ENCODE measurements at places on chromosomes 11 and 22. TPM values are rescaled to one million over a fixed set of nuclear protein-coding genes. Genes with fewer than 3 reads are reported as not detected.

The RASL10A gene
- 0.76 TPM for polyA plus RNA-seq

The ACCS gene
- 17.4 TPM for polyA plus RNA-seq

The PATE2 gene
- not detected for polyA plus RNA-seq

The ELFN2 gene
- polyA plus RNA-seq, result 0.03 TPM

The OR5B21 gene
- not detected for polyA plus RNA-seq

The DEPDC7 gene
- polyA plus RNA-seq, result 5.2 TPM

The FXYD2 gene
- polyA plus RNA-seq, result 4.0 TPM

The SH3BP1 gene
- 9.5 TPM for polyA plus RNA-seq

The BTBD18 gene
- not detected for polyA plus RNA-seq

The ATG2A gene
- polyA plus RNA-seq, result 18.7 TPM

The TMEM191C gene
- 5.8 TPM for polyA plus RNA-seq

The BARX2 gene
- polyA plus RNA-seq, result 1.1 TPM

The SLC35C1 gene
- 9.0 TPM for polyA plus RNA-seq

- H3K4me1 ChIP-seq, result no peaks in the 10 kb centered on the region
- no peak overlapping the region for H3K4me3 ChIP-seq
- H3K36me3 ChIP-seq, result no peaks in the 10 kb centered on the region
Observed at GRCh38 chr11:79458709-79459108, 17.9 kb upstream of the TENM4 start.

DNA sequence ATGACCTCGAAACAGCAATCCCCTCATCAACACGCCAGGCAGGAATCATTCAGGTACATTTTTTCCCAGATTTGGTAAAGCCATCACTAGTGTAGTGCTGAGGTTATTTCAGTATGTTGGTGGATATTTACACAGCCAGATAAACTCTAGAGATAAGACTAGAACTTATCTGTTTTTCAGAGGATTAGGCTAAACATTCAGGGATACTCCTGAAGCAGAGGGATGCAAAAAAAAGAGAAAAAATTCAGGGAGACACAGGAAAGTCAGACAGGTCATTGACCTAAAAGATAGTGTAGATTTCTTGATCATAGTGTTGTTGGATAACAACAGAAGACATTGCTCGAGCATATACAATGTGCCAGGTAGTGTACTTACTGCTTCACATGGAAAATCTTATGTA lies 93.2 kb downstream of the ATM start:
- H3K27ac ChIP-seq, result no peak overlapping the region
- no peak overlapping the region for H3K4me3 ChIP-seq
- no peaks in the 10 kb centered on the region for H3K4me1 ChIP-seq
- DNase-seq, result no peak
- H3K36me3 ChIP-seq, result peaks cover 91% of the 10 kb centered on the region

- H3K4me3 ChIP-seq, result peak within 1 kb of the TSS; percentile 88
- H3K4me1 ChIP-seq, result peaks cover 18% of the 10 kb centered on the region
- H3K27ac ChIP-seq, result peak within 1 kb of the TSS; percentile 98
- peaks cover 25% of the 10 kb centered on the region for H3K36me3 ChIP-seq
- no peaks in the 10 kb centered on the region for H3K27me3 ChIP-seq
- DNase-seq, result peak; percentile 98
Observed at GRCh38 chr22:30968924-30969531, at the start of gene TUG1. Gene TUG1, plus strand, starts transcription at chr22:30969265.

DNA sequence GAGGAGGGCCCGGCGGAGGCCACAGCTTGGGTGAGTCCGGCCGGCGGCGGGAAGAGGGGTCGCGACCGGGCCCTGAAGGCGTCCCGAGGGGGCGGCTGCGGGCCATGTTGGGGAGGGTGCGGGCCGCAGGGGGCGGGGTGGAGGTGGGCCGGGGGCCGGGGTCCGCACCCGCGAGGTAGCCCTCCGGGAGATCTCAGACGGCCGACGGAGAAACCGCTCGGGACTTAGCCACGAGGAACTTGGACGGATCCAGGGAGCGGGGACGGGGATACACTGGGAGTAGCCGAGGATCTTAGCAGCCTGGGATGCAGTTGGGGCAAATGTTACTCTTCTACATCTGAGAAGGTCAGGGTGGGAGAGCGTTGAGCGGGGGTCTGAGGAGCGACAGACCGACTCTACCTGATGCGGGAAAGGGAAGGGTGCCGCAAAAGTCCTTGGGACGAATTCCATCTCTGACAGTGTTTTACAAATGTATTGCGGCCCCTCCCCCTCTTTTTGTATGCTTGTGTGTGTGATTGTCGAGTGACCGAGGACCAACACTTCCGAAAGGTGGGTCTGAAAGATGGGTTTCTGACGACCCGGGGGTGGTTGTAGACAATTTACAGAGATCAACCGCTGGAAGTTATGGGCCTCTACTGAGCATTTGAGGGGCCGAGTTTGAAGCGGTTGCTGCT lies 658 bp downstream of the STIP1 start:
- H3K4me3 ChIP-seq, result no peak overlapping the region
- H3K27me3 ChIP-seq, result no peaks in the 10 kb centered on the region
- DNase-seq, result no peak

DNA sequence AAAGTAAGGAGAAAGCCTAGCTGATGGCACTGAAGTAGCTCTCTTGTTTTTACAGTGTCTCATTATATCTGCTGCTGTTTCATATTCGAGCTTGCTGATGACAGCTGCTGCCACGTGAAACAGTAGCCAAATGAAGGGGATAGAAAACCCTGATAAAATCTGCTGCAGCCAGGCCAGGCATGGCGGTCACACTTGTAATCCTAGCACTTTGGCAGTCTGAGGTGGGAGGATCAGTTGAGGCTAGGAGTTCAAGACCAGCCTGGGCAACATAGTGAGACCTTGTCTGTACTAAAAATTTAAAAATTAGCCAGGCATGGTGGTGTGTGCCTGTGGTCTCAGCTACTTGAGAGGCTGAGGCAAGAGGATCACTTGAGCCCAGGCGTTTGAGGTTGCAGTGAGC lies 13.4 kb downstream of the IFT46 start:
- no peak overlapping the region for H3K4me3 ChIP-seq
- no peaks in the 10 kb centered on the region for H3K27me3 ChIP-seq
- peaks cover 20% of the 10 kb centered on the region for H3K36me3 ChIP-seq
- H3K4me1 ChIP-seq, result no peaks in the 10 kb centered on the region
- no peak for DNase-seq

- H3K4me1 ChIP-seq, result no peaks in the 10 kb centered on the region
- H3K27me3 ChIP-seq, result no peaks in the 10 kb centered on the region
- no peak for DNase-seq
- H3K4me3 ChIP-seq, result no peak overlapping the region
- no peak overlapping the region for H3K27ac ChIP-seq
Observed at GRCh38 chr11:71971680-71972079, 27.0 kb upstream of the IL18BP start.

GRCh38 chr11:12134236-12134585 lies 23.8 kb downstream of the MICAL2 start:
- H3K27me3 ChIP-seq, result no peaks in the 10 kb centered on the region
- H3K4me1 ChIP-seq, result peaks cover 31% of the 10 kb centered on the region
- peak overlapping the region; percentile 46 for H3K27ac ChIP-seq
- H3K36me3 ChIP-seq, result no peaks in the 10 kb centered on the region
- H3K4me3 ChIP-seq, result no peak overlapping the region

- no peak overlapping the region for H3K4me3 ChIP-seq
- DNase-seq, result peak; percentile 93
- H3K27me3 ChIP-seq, result peaks cover 23% of the 10 kb centered on the region
- H3K36me3 ChIP-seq, result no peaks in the 10 kb centered on the region
Observed at GRCh38 chr22:37330200-37331033, 48.1 kb downstream of the CYTH4 start.

GRCh38 chr11:45405916-45406670 lies 120.0 kb upstream of the SYT13 start:
- no peaks in the 10 kb centered on the region for H3K36me3 ChIP-seq
- H3K4me3 ChIP-seq, result no peak overlapping the region
- DNase-seq, result peak; percentile 11
- no peak overlapping the region for H3K27ac ChIP-seq
- no peaks in the 10 kb centered on the region for H3K27me3 ChIP-seq

DNA sequence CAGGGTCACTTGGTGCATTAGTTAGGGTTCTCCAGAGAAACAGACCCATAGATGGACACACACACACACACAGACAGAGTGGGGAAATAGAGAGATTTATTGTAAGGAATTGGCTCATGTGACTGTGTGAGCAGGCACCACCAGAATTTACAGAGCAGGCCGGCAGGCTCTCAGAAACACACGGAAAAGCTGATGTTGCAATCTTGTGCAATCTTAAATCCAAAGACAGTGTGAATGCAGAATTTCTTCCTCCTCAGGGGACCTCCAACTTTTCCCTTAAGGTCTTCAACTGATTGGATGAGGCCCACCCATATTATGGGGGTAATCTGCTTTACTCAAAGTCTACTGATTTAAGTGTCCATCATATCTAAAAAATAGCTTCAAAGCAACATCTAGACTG lies 49.8 kb downstream of the APIP start:
- no peaks in the 10 kb centered on the region for H3K27me3 ChIP-seq
- H3K4me1 ChIP-seq, result no peaks in the 10 kb centered on the region
- no peak overlapping the region for H3K4me3 ChIP-seq
- H3K27ac ChIP-seq, result no peak overlapping the region
- H3K36me3 ChIP-seq, result no peaks in the 10 kb centered on the region

- DNase-seq, result no peak
- H3K4me3 ChIP-seq, result no peak overlapping the region
- no peaks in the 10 kb centered on the region for H3K36me3 ChIP-seq
- no peak overlapping the region for H3K27ac ChIP-seq
Observed at GRCh38 chr22:48376936-48377712, 1450.5 kb downstream of the BRD1 start.

DNA sequence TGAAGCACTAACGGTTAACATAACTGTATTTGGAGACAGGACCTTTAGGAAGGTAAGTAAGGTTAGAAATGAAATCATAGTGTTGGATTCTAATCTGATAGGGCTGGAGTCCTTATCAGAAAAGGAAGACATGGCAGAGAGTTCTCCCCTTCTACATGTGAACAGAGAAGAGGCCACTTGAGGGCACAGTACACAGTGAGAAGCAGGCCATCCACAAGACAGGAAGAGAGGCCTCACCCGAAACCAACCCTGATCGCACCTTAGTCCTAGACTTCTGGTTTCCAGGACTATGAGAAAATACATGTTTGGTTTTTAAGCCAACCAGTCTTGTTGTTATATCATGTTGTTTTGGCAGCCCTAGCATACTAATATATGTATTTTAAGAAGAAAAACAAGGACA lies 170.0 kb downstream of the LRRC4C start:
- no peak overlapping the region for H3K27ac ChIP-seq
- no peaks in the 10 kb centered on the region for H3K36me3 ChIP-seq
- no peaks in the 10 kb centered on the region for H3K27me3 ChIP-seq
- no peak overlapping the region for H3K4me3 ChIP-seq

DNA sequence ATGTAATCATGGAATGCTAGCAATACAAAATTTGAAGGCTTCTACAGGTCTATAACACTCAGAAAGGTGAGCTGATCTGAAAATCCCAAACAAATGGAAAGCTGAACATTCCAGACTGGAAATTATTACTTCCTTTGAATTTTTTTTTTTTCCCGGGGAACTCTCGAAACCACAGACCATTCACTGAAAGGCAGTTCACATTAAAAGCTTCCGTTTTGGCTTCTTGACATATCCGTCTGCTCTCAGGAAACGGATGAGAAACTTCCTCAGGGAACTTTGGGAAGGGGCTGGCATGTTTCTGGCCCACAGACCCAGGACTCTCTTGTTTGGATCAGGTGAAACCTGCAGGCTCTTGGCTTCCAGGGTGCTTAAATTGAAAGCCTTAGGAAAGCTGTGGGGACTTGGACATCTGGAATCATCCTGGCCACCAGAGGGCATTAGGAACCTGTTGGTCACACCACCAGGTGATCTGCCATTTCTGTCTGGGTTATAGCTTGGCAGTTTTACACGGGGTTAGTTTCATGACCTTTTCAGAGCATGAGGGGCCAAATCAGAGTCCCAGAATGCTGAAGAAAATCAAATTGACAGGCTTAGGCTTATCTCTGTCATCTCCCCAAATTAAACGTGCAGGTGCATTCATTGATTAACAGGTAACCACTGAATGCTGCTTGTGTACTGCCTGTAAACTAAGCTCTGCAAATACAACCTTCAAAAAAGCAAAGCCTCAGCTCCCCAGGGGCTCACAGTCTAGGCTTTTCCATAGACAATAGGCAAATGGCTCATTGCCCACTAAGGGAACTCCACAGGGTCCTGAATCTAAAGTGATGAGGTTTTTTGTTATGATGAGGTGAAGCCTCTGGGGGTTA lies 22.7 kb upstream of the GRAMD1B start:
- no peaks in the 10 kb centered on the region for H3K27me3 ChIP-seq
- peak; percentile 73 for DNase-seq
- no peak overlapping the region for H3K4me3 ChIP-seq
- peaks cover 6% of the 10 kb centered on the region for H3K4me1 ChIP-seq

GRCh38 chr11:235609-235996 lies 539 bp downstream of the SIRT3 start:
- peak overlapping the region; percentile 94 for H3K27ac ChIP-seq
- no peak for DNase-seq
- peaks cover 32% of the 10 kb centered on the region for H3K4me1 ChIP-seq
- no peaks in the 10 kb centered on the region for H3K27me3 ChIP-seq
- H3K36me3 ChIP-seq, result peaks cover 18% of the 10 kb centered on the region

GRCh38 chr11:45801723-45802315 lies 3.1 kb upstream of the SLC35C1 start:
- H3K27ac ChIP-seq, result peak overlapping the region; percentile 35
- no peaks in the 10 kb centered on the region for H3K27me3 ChIP-seq
- DNase-seq, result peak; percentile 32
- H3K36me3 ChIP-seq, result no peaks in the 10 kb centered on the region

- H3K4me1 ChIP-seq, result peaks cover 22% of the 10 kb centered on the region
- H3K36me3 ChIP-seq, result peaks cover 8% of the 10 kb centered on the region
- DNase-seq, result peak; percentile 80
- H3K27me3 ChIP-seq, result no peaks in the 10 kb centered on the region
- peak overlapping the region; percentile 65 for H3K27ac ChIP-seq
Observed at GRCh38 chr11:68106165-68106940, 14.8 kb downstream of the CHKA start.

DNA sequence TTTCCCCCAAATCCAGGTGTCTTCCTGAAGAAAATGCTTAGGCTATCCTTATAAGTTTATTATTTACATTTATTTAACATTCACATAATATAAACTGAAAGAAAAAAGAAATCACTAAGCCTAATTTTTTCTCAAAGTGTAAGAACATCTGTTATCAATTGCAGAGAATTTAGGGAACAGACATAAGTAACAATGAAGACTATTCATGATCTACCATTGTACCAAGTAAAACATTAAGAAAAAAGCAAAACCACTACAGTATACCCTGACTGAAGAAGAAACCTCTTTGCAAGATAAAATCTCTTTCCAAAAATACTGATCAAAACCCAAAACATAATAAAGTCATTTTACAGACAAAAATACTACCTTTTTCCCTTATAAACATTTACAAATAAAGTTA lies 60.5 kb downstream of the NUP98 start:
- peaks cover 97% of the 10 kb centered on the region for H3K36me3 ChIP-seq
- no peaks in the 10 kb centered on the region for H3K27me3 ChIP-seq
- no peak overlapping the region for H3K4me3 ChIP-seq

- H3K4me1 ChIP-seq, result no peaks in the 10 kb centered on the region
- H3K36me3 ChIP-seq, result no peaks in the 10 kb centered on the region
- no peak overlapping the region for H3K27ac ChIP-seq
Observed at GRCh38 chr11:125931668-125932067, 14.2 kb upstream of the VSIG10L2 start.

DNA sequence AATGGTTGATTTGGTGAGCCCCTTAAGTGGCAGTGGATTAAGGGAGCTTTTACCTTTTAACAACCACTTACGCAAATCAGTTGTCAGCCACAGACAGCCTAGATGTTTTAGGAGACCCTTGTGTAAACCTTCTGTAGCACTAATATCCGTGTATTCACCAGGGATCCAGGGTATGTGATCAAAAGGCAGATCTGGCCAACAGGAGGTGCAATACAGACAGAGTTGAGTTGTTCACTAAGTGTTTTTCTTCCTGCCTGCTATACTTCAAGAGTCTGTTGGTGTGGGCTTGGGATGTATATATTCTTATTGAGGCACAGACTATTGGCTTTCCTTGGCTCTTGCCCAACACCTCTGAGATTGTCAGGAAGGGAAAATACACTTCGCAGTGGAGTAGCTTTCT lies 175.1 kb downstream of the FAT3 start:
- H3K4me3 ChIP-seq, result no peak overlapping the region
- no peaks in the 10 kb centered on the region for H3K27me3 ChIP-seq
- no peaks in the 10 kb centered on the region for H3K36me3 ChIP-seq
- DNase-seq, result no peak
- H3K4me1 ChIP-seq, result no peaks in the 10 kb centered on the region
